Glutamatergic neuron (in vitro differentiated cells): ENCODE measurements at places on chromosomes 2 and 18.

DNA sequence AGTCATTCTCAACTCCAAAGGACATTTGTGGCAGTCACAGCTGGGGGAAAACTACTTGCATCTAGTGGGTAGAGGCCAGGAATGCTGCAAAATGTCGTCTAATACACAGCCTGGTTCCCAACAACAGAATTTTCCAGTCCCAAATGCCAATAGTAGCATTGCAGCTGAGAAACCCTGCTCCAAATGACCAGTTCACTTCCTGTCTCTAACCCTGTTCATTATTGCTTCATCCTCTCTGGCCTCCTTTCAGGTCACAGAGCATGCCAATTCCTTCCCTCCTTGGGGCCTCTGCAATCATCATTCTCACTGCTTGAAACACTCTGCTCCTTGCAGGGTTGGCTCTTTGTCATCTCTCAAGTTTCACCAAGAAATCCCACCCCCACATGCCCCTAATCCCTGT, 139.1 kb downstream of the IRS1 start:
- no peak for DNase-seq

DNA sequence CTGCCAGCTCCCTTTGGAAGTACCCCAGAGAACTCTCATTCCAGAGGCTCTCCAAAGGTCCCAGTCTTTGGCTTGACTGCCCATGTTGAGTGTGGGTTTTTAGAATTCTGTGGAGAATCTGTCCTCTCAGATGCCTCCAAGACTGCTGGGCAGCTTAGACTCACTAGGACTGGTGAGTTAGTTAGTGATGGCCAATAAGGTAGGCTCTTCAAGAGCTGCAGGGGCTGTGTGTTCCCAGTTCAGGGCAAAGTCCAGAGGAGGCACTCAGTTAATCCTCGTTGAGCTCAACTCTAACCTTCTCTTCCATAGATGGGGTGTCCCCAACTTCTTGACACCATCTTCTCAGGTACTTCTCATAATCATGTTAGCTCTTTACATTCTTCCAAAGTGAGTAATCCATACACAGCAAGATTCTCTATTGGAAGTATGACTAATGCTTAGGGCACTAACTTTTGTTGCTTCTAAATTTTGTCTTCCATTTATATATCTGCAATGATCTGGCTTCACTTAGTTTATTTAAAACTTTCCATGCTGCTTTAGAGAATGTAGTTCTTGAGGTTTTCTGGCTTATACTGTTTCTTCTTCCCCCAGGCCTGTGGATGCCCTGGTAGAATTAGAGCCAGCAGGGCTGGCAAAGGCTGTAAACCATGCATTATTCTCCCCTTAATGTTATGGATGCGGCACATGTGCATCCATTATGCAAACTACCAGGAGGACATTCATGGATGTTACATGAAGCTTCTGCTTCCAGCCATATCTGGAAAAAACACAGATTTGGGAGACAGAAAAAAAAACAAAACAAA, 88.9 kb downstream of the POLE4 start:
- no peak for DNase-seq

DNA sequence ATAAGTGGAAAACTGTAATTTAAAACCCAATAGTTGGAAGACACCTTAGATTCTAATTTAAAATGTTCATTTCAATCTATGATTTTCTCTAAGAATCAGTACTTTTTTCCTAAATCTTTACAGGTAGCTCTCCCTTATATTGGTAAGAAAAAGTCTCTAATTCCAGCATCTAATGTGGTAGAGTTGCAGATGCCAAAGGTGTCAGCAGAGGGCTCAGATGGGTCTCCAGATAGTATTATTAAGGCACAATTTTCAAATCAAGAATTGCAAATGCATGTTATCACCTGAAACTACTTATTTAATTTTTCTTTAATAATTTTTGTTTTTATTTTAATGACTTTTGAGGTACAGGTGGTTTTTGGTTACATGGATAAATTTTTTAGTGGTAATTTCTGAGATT, 25.5 kb upstream of the ITGA4 start:
- DNase-seq: no peak

GRCh38 chr18:65146482-65147021, 604.3 kb upstream of the CDH7 start:
- no peak for DNase-seq

DNA sequence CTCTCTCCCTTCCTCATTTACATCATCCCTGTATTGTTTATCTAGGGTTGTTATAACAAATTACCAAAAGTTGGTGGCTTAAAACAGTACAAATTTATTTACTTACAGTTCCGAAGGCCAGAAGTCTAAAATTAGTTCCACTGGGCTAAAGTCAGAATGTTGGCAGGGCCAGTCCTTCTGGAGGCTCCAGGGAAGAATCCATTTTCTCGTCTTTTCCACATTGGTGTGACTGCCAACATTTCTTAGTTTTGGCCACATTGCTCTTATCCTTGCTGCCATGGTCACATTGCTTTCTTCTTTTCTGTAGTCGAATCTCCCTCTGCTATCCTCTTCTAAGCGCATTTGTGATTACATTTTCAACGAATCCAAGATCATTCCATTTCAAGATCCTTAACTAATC, 34.7 kb downstream of the ICOS start:
- no peak for DNase-seq

GRCh38 chr2:197212344-197213262, 98.0 kb downstream of the ANKRD44 start:
- no peak for DNase-seq

DNA sequence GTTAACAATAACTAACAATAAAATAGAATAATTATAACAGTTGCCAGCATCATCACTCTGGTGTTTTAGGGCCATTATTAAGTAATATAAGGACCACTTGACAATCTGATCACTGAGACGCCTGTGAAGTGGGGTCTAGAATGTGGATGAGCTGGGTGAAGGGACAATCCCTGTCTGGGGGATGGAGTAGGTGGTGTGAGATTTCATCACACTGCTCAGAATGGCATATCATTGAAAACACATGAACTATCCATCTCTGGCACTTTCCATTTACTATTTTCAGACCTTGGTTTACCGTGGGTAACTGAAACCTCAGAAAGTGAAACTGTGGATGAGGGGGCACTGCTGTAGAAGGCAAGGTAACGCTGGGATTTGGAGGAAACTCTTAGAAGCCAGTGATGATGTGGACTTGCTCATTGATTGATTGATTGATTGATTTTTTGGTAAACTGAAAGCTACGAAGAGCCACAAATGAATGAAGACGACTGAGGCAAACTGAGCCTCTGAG, 204.4 kb upstream of the TWIST2 start:
- no peak for DNase-seq

- DNase-seq: no peak
These were observed 1950.8 kb upstream of the PIK3C3 start for GRCh38 chr18:40004246-40004645.

GRCh38 chr2:62192811-62193210, 3.1 kb upstream of the B3GNT2 start:
- DNase-seq: no peak

- DNase-seq: no peak
These were observed 31.0 kb downstream of the EIF2AK3 start for GRCh38 chr2:88596141-88596830.

GRCh38 chr2:225379856-225380255, 19.7 kb upstream of the NYAP2 start:
- DNase-seq: no peak
